ENCODE measurements at places on chromosomes 11 and 22. TPM values are rescaled to one million over a fixed set of nuclear protein-coding genes. Genes with fewer than 3 reads are reported as not detected.
A peak's percentile ranks its signal among the peaks of the same experiment; 100 is the strongest.

GRCh38 chr11:17475666-17476316, 854 bp downstream of the ABCC8 start:
- DNase-seq: no peak
- no peaks in the 10 kb centered on the region for H3K27me3 ChIP-seq
- H3K27ac ChIP-seq: no peak overlapping the region
- no peaks in the 10 kb centered on the region for H3K36me3 ChIP-seq
- peak overlapping the region; percentile 37 for H3K4me3 ChIP-seq

DNA sequence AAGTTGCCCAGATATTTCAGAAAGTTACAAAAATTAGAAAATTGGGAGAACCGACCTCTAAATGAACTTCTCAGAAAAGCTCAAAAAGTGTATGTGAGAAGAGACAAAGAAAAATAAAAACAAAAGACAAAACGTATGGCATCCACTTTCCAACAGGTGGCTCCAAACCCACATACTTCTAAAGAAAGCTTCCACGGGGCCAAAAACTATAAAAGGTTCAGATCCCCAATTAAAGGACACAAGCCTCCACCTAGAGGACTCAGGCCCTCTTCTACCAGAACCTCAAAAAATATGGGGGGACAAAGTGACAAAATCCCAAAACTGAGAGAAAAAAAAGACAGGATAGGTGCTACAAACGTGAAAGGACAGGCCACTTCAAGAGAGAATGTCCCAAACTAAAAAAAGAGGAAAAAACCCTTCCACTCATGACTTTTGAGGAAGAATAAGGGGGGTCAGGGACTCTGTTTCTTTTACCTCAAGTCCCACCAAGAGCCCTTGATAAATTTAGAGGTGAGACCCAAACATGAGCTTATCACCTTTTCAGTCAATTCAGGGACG, 8.8 kb downstream of the SCGB2A1 start:
- H3K4me1 ChIP-seq: no peaks in the 10 kb centered on the region
- H3K36me3 ChIP-seq: no peaks in the 10 kb centered on the region
- no peaks in the 10 kb centered on the region for H3K27me3 ChIP-seq
- H3K4me3 ChIP-seq: no peak overlapping the region
- H3K27ac ChIP-seq: no peak overlapping the region

- no peaks in the 10 kb centered on the region for H3K27me3 ChIP-seq
- DNase-seq: peak; percentile 19
- no peak overlapping the region for H3K4me3 ChIP-seq
- H3K4me1 ChIP-seq: no peaks in the 10 kb centered on the region
- no peak overlapping the region for H3K27ac ChIP-seq
Measured at GRCh38 chr11:79794057-79794456, 353.2 kb upstream of the TENM4 start.

DNA sequence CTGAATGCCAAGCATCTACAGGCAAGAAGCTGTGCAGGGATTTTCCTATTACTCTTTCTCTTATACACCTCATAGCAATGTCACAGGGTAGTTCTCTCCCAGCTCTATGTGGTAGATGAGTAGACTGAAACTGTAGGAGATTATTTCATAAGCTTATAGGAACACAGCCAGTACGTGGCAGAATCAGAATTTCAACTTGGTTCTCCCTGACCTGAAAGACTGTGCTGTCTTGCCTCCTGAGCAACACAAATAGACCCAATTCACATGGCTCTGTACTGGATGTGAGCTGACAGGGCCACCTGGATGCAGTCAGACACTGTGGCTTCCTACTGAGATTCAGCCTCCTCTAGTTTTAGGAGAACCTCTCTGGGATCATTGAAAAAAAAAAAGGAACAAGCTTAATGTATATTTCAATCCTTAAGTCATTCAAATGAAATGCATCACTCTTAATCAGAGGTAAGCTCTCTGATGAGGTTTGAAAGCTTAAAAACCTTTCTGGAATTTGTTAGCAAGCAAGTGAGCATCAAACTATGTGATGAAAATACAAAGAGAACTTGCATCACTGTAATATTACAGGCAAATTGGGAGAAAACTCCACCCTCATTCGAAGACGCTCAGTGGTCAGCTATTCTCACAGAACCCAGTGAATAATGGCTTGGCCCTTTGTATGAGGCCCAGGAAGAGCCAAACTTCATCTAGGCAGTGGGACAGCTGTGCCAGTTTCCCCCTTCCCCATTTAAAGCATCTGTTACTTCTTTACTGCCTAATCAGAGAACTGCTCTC, 1039.3 kb downstream of the NTM start:
- no peaks in the 10 kb centered on the region for H3K4me1 ChIP-seq
- no peak overlapping the region for H3K4me3 ChIP-seq
- H3K36me3 ChIP-seq: no peaks in the 10 kb centered on the region
- no peak overlapping the region for H3K27ac ChIP-seq
- H3K27me3 ChIP-seq: no peaks in the 10 kb centered on the region
- no peak for DNase-seq

DNA sequence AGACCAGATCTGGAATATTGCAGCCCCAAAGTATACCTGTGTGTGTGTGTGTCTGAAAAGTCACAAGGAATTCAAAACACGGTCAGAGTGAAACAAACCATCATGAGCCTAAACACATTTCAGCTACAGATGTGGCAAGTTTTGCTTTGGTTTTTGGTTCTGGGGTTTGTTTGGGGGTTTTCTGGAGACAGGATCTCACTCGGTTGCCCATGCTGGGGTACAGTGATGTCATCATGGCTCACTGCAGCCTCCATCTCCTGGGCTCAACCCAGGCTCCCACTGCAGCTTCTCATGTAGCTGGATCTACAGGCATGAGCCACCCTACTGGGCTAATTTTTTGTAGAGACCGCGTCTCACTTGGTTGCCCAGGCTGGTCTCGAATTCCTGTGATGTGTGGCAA, 41.4 kb upstream of the PHF21A start:
- no peak overlapping the region for H3K27ac ChIP-seq
- no peaks in the 10 kb centered on the region for H3K4me1 ChIP-seq
- no peaks in the 10 kb centered on the region for H3K36me3 ChIP-seq
- no peak for DNase-seq

GRCh38 chr11:7485186-7486097, at the start of gene OLFML1:
TSS of gene OLFML1 (plus strand) at chr11:7485506. CDS start at chr11:7485876, 370 bp downstream.
- H3K27ac ChIP-seq: peak within 1 kb of the TSS; percentile 24
- H3K36me3 ChIP-seq: no peaks in the 10 kb centered on the region
- H3K4me1 ChIP-seq: no peaks in the 10 kb centered on the region
- H3K4me3 ChIP-seq: peak within 1 kb of the TSS; percentile 44
- no peaks in the 10 kb centered on the region for H3K27me3 ChIP-seq
- DNase-seq: no peak

- H3K27ac ChIP-seq: peak overlapping the region; percentile 67
- H3K36me3 ChIP-seq: no peaks in the 10 kb centered on the region
- DNase-seq: no peak
- H3K27me3 ChIP-seq: no peaks in the 10 kb centered on the region
Measured at GRCh38 chr11:63939397-63939891, 642 bp downstream of the NAA40 start.

GRCh38 chr11:129067454-129067853, 124.7 kb downstream of the ARHGAP32 start:
- no peaks in the 10 kb centered on the region for H3K36me3 ChIP-seq
- no peak for DNase-seq
- H3K27me3 ChIP-seq: no peaks in the 10 kb centered on the region
- H3K4me1 ChIP-seq: no peaks in the 10 kb centered on the region

DNA sequence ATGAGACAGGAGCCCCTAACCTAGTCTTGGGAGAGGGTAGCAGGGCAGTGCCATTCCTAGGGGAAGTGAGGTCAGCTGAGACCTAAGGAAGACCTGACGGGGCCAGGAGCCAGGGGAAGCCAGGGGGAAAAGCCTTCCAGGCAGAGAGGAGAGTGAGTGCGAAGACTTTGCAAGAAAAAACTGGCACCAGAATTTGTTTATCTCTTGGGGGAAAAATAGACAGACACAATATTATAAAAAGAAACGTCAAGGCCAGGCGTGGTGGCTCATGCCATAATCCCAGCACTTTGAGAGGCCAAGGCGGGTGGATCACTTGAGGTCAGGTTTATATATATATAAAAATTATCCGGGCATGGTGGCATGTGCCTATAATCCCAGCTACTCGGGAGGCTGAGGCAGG, 26.9 kb upstream of the TESMIN start:
- H3K27ac ChIP-seq: no peak overlapping the region
- no peak for DNase-seq

DNA sequence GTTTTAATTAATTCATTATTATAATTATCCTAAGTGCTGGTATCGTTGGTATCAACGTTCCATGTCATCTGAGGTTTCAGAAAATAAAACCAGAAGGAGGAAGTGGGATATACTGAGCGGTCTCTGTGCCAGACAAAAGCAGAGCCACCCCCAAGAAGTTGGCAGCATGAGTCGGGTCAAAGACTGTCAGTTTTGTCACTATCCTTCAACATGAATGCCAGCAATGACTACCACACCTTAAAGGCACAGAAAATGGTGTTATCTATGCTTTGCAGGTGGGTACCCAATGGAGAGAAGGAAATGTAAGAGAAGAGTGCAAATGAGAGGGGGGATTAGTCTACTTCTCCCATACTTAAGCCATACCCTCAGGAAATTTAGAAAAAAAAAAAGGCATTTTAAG, 408.5 kb downstream of the OPCML start:
- H3K27me3 ChIP-seq: no peaks in the 10 kb centered on the region
- H3K4me3 ChIP-seq: no peak overlapping the region
- H3K4me1 ChIP-seq: no peaks in the 10 kb centered on the region
- no peaks in the 10 kb centered on the region for H3K36me3 ChIP-seq

- H3K27me3 ChIP-seq: no peaks in the 10 kb centered on the region
- peaks cover 54% of the 10 kb centered on the region for H3K4me1 ChIP-seq
- H3K4me3 ChIP-seq: no peak overlapping the region
- no peak for DNase-seq
- H3K36me3 ChIP-seq: no peaks in the 10 kb centered on the region
Measured at GRCh38 chr22:17919276-17920144, 104.9 kb downstream of the MICAL3 start.

GRCh38 chr22:47180796-47181195, 418.3 kb downstream of the TBC1D22A start:
- peaks cover under 1% of the 10 kb centered on the region for H3K4me1 ChIP-seq
- H3K36me3 ChIP-seq: no peaks in the 10 kb centered on the region
- H3K4me3 ChIP-seq: no peak overlapping the region
- no peaks in the 10 kb centered on the region for H3K27me3 ChIP-seq

DNA sequence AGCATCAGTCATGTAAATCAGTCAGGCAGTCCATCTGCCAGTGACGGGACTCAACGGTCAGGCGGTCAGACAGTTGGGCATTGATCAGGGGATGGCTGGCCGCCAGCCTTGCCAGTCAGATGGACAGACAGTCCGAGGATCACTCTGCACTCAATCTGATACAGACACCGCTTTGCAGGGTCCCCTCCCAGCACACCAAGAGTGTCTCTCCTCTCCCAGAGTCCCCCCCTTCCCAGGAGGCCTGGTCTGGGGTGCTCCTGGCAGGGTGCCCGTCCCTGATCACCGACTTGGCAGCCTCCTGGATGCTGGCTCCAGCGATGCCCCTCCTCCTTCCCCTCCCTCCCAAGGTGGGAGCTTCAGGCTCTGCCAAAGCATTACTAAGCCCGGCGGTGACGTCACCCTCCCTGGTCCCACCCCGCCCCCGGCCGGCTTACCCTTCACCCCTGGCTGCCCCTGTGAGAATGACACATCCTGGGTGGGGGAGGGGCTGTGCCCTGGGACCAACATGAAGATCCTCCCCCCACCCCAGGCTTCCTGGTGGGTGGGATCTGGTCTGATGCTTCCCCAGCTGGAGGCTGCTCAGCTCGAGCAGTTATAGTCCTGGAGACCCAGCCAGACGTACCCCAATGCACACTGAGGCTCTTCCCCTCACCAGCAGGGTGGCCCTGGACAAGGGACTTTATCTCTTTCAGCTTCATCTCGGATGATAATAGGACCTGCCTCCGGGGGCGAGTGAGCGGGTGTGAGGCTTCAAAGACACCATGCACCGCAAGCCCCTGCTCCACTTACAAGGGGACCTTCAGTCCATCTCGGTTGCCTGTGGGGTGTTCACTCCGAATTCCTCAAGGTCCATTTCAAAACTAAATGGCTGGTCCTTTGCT, 69.2 kb downstream of the CD82 start:
- H3K27me3 ChIP-seq: no peaks in the 10 kb centered on the region
- H3K4me1 ChIP-seq: peaks cover 28% of the 10 kb centered on the region
- H3K27ac ChIP-seq: no peak overlapping the region
- H3K36me3 ChIP-seq: no peaks in the 10 kb centered on the region

DNA sequence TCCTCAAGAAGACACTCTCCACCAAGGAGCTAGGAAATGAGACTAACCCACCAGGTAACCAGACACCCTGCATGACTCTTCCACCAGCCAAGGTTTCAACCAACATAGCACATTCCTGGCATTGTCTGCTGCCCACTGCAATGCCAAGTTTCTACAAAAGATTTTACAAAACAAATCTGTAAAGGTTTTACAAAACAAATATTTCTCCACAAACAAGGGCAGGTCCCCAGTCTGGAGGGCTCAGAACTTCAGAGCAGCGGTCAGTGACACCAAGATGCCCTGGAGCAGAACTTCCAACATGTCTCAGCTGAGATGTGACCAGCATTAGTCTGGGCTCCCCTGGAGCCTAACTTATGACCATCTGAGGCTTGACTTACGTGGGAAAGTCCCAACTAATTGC, 14.0 kb downstream of the GALNT18 start:
- H3K27ac ChIP-seq: no peak overlapping the region
- no peaks in the 10 kb centered on the region for H3K36me3 ChIP-seq
- H3K27me3 ChIP-seq: no peaks in the 10 kb centered on the region

DNA sequence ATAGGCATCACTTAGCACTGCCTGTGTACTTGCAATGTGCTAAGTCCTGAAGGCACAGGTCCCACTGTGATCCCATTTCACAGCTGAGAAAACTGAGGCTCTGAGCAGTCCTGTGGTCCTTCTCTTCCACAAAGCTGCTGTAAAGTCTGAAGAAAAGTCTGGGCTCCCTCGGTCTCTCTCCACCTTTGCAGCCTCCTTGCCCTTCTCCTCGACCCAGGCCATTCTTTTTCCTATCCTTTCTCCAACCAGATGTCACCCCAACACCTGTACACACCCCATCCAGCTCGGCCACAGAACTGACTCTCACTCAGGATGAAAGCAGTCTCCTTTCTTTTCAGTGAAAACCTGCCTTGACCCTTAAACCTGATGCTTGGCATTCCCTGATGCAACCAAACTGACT, 42.6 kb upstream of the SYT13 start:
- H3K27me3 ChIP-seq: no peaks in the 10 kb centered on the region
- DNase-seq: peak; percentile 88
- H3K4me1 ChIP-seq: peaks cover 16% of the 10 kb centered on the region

- no peak overlapping the region for H3K4me3 ChIP-seq
- no peak overlapping the region for H3K27ac ChIP-seq
- H3K27me3 ChIP-seq: no peaks in the 10 kb centered on the region
- H3K4me1 ChIP-seq: no peaks in the 10 kb centered on the region
- H3K36me3 ChIP-seq: no peaks in the 10 kb centered on the region
Measured at GRCh38 chr11:69227271-69227670, 66.7 kb upstream of the MYEOV start.

MS4A3 gene
- total RNA-seq: not detected

HTR3A gene
- total RNA-seq: 1.8 TPM

DDIAS gene
- 0.17 TPM for total RNA-seq

SORL1 gene
- total RNA-seq: 12.3 TPM

KRTAP5-7 gene
- not detected for total RNA-seq
